ENCODE measurements at places on chromosomes 3 and 15.

DNA sequence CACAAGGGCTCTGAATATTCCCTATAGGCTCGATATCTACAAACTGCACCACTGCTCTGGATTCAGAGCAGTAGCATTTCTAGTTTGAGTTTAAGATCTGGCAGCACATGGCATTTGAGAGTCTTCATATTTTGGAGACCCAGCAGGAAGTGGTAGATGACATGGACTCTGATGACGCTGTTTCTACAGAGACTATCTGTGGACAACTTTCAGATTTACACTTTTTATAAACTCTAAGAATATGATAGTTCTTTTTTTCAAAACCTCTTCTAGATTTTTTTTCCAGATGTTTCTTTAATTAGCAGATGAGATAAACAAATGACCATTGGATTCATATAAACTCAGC, 35.8 kb downstream of the ARMC8 start:
- DNase-seq, result no peak

GRCh38 chr15:79101866-79102581, 11.4 kb upstream of the RASGRF1 start:
- DNase-seq, result peak; percentile 2

- no peak for DNase-seq
Observed at GRCh38 chr3:106827515-106828213, 549.6 kb upstream of the CCDC54 start.

DNA sequence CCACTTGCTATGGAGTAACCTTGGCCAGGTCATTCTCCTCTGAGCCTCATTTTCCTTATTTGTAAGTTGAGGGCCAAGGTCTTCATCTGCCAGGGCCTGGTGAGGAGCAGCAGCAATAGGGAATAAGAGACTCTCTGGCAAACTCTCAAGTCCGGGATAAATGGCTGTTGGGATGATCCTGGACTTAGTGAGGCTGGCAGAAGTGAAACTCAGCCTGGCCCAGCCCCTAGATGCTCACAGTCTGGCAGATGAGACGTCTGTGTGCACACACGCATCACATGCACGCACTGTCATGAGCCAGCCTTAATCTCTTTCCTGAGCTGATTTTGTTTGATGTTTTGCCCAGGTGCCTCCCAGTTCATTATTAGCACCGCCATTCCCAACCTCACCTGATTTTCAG, 26.8 kb downstream of the SLC6A6 start:
- DNase-seq, result no peak

GRCh38 chr3:30400926-30401325, 205.5 kb upstream of the TGFBR2 start:
- DNase-seq, result no peak
